Left forelimb (tissue), 1 donor: ENCODE measurements at places on chromosomes 2 and 18.

GRCh38 chr18:36851202-36851590, 22.3 kb downstream of the KIAA1328 start:
- no peak for DNase-seq

- no peak for DNase-seq
Observed at GRCh38 chr2:234670052-234670451, 173.2 kb upstream of the ARL4C start.

DNA sequence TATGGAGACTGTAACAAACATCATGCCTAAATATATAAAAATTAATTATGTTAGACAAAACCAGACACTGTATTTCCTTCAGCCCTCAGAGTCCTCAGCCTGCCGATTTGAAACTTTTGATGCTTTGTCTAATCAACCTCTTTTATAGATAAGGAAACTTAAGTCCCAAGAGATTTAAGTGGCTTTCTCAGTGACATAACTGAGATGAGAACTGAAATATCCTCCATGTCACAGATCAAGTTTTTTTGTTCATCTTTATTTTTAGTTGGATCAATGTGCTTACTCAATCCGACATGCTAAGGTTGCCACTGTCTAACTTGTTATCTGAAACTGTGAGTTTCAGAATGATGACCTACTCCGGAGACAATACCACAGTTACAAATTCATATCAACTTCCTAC, 72.3 kb downstream of the BARD1 start:
- DNase-seq: no peak

DNA sequence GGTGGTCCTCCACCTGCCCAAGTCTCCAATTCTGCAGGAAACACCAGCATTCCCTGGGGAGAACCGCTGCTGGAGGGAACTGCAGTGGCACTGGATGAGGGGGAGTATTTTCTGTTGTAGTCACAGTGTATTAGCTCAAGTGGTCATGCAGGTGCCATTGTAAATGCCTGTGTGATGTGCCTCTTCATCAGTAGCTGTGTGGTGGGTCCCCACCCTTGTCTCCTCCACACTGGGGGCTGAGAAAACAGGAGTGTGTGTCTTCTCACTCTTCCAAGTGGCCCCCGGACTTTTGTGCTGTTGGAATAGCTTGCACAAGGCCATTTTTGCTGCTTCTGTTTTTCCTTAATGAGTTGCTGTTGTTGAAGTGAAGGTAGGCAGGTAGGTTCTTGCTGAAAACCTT, 8.7 kb downstream of the NCK2 start:
- no peak for DNase-seq

DNA sequence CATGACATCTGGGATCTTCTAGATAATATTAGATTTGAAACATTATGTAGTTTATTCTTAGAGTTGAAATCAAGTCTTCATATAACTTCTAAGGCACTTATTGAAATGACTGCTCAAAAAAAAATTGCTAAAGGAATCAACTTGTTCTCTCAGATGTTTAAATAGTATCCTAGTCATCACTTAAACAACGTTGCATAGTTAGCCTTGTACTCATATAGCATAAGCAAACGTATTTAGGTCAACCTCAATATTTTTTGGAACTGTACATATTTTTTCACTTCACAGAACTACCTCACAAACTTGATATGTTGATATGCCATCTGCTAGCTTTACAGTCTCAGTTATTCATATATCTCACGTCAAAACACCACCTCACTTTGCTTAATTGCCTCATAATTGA, 47.1 kb upstream of the CREB1 start:
- no peak for DNase-seq

- DNase-seq: no peak
Observed at GRCh38 chr2:107502539-107502938, 324.2 kb upstream of the RGPD4 start.

GRCh38 chr2:11625671-11626070, 44.3 kb downstream of the NTSR2 start:
- DNase-seq: no peak

DNA sequence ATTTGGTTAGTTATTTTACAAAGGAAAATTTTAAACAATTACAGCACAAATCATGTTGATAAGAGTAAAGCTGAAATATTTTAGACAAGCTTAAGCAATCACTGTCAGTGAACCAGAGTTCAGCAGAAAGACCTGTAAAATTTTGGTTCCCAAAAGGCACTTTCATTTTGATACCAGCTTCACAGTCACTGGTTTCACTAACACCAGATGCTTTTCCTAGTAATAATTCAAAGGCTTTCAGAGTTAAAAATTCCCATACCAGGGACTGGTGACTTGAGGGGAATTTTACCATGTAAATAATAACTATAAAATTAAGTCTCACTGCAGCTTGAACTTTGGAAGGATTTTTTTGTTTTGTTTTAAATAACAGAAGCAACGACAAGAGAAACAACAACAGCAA, 102.3 kb upstream of the CD302 start:
- no peak for DNase-seq

- no peak for DNase-seq
Observed at GRCh38 chr2:11904941-11905340, 158.5 kb downstream of the LPIN1 start.

DNA sequence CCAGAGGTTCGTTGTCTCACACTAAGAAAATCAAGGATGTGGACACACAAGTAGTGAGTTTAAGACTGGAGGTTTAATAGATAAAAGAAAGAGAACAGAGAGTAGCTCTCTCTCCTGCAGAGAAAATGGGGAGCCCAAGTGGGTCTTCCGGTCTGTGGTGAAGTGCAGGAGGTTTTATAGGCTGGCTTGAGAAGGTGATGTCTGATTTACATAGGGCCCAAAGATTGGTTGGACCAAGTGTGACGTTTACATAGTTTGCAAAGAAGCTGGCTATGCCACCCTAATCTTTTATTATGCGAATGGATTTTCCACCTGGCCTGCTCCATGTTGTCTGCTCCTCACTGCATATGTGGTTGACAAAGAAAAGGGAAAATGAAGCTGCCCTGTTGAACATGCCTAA, 430.4 kb upstream of the TRIB2 start:
- DNase-seq: no peak

- no peak for DNase-seq
Observed at GRCh38 chr2:169546756-169547155, 26.9 kb downstream of the FASTKD1 start.

- no peak for DNase-seq
Observed at GRCh38 chr2:225431105-225431863, 31.8 kb downstream of the NYAP2 start.

- DNase-seq: no peak
Observed at GRCh38 chr2:174970092-174970491, 35.1 kb downstream of the CHN1 start.

DNA sequence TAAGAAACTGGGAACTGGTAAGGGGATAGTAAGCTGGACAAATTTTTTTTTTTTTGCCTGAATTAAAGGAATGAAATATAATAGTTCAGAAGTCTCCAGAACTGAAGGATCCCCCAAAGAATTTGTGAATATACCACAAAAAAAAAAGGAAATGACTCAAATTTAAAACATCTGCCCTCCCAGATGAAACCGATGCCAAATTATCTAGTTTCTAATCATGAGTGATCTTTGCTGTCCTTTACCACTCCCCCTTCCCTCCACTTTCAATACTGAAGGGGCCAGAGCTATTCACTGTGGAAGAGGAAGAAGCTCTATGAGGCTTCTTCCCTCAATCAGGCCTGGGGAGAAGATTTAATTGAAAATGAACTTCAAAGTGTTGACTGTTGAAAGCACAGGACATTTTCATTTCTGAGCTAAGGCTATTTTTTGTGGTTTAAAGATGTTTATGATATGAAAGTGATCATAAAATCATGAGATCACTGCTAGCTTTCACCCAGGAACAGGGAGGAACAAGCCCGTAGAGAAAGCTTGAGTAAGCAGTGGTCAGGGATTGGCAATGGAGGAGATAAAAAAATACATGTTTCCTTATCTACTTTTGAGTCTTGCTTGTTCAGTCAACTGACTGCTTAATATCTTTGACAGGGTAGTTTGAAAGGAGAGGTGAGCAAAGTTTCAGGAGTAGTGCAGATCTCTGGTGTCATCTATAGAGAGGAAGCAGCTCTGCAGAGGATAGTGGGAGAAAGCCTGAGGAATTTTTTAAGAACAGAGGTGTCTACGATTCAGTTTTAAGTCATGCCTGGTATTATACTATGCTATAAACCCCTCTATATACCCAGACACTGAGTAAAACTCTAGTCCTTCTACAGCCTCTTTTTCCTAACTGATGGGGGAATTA, 409.5 kb upstream of the FIGN start:
- no peak for DNase-seq

DNA sequence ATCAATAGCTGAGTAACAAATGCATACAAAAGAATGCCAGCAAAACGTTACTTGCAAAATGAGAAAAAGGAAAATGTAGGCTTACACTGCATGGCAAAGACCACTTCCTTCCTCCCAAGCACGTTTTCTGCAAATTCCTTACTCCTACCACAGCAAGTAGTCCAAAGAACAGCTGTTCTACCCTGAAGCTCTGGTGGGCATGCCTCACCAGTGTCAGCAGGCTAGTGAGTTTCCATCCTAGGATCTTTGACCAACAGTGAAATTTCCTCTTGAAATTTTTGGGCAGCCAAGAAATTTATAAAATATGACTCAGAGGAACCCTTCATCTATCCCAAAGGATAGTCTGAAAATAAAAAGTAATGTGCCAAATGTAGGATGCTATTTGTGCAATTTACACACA, 123.9 kb downstream of the ZNF532 start:
- DNase-seq: no peak

DNA sequence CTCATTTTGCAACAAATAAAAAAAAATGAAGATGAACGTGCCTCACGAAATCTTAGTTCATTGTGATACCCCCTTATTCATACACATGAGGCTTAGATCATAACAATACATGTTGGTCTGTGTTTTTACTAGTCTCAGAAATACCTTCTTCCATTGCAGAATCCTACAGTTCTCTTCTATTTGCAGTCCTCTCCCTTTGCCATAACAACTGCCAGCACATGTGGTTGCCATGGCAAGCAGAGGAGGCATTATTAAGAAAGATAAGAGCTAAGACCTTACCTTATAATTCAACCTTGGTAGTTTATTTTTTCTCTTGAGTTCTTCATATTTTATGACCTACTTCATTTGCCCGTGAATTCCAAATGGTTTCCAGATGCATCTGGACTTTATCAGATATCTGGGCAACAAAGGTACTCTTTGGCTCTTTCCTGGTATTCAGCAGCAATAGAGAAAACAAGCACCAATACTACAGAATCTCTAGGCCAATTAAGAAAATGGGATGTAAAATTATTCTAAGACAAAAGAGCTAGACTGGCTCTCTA, 524.0 kb downstream of the CMPK2 start:
- no peak for DNase-seq

GRCh38 chr2:8575038-8575833, 106.6 kb upstream of the ID2 start:
- DNase-seq: peak; percentile 53

DNA sequence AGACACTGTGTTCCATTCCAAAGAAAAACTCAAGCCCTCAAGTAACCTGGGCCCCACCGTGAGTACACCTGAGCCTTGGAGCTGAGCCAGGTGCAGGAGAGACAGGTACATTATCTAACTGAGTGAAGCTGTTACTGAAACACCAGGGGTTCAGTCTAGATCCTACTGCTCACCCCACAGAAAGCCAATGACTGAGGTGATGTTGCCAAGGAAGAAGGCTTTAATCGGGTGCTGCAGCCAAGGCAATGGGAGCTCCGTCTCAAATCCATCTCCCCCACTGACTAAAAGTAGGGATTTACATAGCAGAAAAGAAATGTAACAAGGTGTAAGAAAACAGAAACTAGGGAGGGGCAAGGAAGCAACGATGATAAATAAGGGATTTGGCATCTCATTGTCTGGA, 15.2 kb upstream of the SLC14A1 start:
- no peak for DNase-seq

GRCh38 chr2:134669731-134670669, 48.8 kb downstream of the TMEM163 start:
- no peak for DNase-seq

DNA sequence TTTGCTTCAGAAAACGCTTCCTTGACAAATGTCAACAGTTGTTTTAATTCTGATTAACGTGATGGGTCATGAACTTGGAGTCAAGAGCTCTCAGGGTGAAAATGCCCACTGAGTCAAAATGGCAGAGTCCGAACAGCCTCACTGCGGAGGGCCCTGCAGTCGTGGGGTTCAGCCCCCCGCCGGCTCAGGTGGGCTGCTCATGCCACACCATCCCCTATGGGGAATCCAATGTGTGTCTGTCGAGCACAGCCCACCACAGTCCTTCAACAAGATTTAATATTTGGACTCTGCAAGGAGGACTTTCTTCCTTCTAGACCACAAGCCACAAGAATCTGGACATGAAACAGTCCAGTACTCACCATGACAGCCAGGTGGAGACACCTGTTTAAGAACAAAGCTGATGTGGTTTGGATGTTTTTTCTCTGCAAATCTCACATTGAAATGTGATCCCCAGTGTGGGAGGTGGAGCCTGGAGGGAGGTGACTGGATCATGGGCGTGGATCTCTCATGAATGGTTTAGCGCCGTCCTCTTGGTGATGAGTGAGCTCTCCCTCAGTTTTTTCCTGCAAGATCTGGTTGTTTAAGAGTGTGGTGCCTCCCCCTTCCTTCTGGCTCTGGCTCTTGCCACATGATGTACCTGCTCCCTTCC, 201.0 kb downstream of the NDUFA10 start:
- DNase-seq: peak; percentile 52
